Activated T-cell treated with anti-CD3 and anti-CD28 coated beads for 48 hours (primary cell): ENCODE measurements at places on chromosomes 12 and 14.

DNA sequence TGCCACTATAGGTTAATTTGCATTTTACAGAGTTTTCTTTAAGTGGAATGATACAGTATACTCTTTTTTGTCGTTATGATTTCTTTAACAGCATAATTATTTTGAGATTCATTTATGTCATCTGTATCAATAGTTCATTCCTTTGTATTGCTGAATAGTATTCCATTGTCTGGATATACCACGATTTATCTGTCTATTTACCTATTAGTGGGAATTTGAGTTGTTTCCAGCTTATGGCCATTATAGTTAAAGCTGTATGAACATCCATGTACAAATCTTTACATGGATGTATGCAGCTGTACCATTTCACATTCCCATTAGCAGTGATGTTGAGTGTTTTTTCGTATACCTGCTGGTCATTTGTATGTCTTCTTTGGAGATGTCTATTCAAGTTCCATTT lies 163.9 kb downstream of the ETNK1 start:
- no peak for DNase-seq

- no peak for DNase-seq
Observed at GRCh38 chr12:53808023-53808705, 56.4 kb upstream of the CISTR start.

DNA sequence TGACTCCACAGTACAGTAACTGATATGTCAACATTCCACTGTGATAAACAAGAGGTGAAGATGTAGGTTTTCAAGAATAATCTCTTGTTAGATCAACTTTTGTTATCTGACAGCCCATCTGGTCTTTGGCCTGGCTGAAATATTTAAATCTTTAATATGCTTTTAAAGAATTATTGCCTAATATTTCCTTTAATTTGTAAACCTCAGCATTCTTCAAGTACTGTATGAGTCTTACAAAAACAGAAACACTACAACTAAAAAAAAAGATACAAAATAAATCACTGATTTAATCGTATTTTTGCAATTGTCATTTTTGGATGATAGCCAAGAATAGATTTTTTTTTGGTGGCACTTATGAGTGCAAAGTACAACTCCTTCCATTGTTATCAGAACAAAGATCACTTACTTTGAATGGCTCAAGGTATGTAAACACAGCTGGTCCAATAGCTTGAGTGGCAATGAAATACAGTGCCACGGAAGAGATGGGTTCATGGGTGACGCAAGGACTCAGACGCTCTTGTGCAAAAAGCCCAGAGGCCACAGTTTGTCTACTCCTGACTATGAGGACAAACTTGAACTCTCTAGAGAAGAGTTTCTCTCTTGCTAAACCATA lies 109.5 kb downstream of the PAX9 start:
- DNase-seq: no peak

DNA sequence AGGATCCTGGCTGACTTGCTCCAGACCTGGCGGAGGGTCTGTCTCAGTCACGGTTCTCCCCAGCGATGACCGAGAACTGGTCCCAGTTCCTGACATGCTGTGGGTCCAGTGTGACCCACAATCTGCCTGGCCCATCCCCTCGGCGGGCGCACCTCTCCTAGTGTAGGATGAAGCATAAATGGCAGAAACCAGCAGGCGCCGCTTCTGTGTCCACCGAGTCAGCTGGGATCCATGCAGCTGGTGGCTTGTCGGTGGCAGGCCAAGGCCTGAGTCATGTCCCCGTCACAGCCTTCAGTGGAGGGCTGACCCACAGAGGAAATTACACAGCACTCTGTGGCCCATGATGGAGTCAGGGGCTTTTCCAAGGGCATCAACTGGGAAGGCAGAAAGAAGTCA lies 38.5 kb downstream of the NFKBIA start:
- DNase-seq: peak; percentile 51
